SK-N-DZ (cell line): ENCODE measurements at places on chromosomes 16 and 17.

DNA sequence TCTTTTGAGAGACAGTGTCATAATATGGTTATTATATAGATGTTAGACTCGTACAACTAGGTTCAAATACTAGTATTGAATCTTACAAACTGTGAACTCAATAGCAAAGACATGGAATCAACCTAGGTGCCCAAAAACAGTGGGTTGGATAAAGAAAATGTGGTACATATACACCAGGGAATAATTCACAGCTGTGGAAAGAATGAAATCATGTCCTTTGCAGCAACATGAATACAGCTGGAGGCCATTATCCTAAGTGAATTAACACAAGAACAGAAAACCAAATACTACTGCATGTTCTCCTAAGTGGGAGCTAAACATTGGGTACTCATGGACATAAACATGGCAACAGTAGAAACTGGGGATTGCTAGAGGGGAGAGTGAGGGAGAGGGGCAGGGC is 8.1 kb downstream of the PHKB start:
- DNase-seq, result no peak

DNA sequence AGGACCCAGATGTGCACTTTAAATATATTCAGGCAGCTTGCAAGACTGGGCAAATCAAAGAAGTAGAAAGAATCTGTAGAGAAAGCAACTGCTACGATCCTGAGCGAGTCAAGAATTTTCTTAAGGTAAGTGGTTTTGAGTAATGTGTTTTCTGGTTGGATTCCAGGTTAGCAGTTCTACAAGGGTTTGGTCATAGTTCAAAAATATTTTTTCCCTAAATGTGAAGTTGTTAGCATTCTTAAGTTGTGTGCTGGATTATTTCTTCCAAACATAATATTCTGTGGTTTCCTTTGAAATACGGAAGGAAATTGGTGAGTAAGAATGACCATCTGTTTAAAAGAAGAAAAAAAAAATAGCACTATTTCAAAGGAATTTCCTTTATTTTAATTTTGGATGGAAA is 38.4 kb downstream of the PTRH2 start:
- no peak for DNase-seq

- DNase-seq, result peak; percentile 66
Observed at GRCh38 chr16:74309789-74310781, 13.5 kb downstream of the PSMD7 start.

DNA sequence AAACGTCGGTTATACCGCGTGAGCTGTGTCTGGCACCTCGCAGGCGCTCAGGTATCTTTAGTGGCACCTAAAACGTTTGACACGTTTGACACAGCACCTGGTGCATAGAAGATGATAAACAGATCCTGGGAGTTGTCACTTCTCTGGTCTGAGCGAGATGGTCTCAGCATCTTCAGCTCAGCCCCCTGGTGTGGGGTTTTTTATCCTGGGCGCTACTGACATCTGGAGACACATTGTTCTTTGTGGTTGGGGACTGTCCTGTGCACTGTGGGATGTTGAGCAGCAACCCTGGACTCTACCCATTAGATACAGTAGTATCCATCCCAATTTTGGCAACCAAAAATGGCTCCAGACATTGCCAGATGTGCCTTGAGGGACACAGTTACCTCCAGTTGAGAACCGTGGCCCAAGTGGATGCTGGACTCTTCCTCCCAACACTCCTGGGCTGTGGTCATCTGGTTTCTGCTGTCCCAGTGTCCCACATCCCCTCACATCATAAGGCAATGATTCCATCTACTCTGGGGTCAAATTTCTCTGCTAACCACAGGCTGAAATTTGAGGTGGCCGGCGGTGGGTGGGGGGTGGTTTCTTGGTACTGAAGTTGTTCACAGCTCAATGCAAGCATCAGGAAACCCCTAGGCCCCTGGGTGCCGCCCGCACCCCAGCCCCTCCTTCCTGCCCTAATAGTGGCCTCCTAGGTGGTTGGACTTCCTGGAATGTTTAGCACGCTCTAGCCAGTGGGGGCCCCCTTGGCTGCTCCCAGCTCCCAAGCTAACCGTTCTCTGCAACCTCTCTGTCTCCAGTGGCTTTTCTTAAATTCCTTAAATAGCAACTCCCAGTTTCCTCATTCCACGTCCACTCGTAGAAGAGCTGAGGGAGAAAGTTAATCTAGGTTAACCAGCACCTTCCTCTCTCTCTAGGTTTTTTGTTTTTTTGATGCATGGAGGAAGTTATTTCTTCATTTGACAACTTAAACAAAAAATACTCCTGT is 124.8 kb downstream of the ABCC1 start:
- DNase-seq, result no peak

DNA sequence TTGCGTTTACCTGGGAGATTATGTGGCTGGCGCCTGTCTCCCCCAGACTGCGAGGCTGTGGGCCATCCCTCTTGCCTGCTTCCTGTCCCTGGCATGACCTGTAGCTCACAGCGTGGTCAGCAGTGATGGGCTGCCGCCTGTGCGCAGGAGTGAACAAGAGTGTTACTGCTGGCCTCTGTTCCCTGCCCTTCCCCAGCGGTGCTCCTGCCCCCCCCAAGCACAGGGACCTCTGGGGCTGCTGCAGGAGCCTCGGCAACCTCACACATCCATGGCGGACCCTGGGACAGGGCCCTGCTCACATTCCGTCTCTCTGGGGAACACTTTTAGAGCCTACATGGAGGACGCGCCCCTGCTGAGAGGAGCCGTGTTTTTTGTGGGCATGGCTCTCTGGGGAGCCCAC is 10.6 kb downstream of the TSC2 start:
- DNase-seq, result no peak

- no peak for DNase-seq
Observed at GRCh38 chr17:55437159-55437605, 15.5 kb upstream of the MMD start.

DNA sequence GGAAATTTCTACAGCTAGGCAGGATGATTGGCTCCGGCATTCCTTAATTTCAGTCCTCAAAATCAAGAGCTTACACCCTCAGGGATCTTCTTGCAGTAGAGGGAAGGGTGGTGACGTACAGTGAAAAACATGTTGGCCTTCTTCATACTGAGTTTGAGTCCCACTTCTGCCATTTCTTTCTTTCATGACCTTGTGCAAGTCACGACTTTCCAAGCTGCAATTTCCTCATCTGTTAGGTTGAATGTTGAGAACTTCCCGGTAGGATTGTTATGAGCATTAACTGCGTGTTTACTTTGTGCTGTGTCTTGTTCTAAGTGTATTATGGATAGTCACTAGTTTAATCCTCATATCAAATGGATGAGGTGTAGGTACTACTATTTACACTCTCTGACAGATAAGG is 7.9 kb downstream of the SENP3 start:
- DNase-seq, result no peak

DNA sequence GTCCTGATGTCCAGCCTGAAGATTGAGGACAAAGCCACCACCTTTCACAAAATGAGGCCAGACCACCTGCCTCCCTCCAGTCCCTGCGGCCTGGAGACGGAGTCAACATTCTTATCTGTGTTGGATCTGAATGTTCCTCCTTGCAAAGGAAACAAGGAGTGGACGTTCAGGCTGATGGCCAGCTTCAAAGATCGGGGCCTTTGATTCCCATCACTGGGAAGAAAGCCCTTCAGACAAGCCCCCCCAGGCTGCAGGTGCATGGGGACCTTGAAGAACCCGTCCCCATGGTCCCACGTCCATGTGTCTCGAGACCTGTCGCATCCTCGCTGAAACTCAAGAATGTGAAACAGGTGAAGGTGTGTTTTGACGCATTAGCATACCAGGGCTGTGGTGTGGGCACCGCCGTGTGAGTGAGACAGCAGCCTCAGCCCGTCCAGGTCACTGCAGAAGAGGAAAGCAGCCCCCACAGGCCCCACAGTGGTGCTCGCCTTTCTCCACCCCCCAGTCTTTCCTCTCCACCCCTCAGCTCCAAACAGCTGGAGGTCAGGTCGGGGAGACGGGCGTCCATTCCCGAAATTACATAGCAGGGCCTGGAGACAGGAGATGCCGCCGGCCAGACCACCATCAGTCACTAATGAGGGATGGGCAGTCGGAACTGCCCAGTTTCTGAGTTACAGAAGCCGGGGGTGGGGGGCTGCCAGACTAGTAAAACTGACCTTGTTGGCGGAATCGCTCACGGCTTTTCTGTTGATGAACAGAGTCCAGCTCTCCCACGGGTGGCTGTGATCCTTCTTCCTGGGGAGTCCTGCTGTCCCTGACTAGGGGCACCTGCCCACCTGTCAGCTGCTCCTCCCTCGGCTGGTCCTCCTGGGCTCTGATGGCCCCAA is 877 bp upstream of the CSNK1D start:
- no peak for DNase-seq

DNA sequence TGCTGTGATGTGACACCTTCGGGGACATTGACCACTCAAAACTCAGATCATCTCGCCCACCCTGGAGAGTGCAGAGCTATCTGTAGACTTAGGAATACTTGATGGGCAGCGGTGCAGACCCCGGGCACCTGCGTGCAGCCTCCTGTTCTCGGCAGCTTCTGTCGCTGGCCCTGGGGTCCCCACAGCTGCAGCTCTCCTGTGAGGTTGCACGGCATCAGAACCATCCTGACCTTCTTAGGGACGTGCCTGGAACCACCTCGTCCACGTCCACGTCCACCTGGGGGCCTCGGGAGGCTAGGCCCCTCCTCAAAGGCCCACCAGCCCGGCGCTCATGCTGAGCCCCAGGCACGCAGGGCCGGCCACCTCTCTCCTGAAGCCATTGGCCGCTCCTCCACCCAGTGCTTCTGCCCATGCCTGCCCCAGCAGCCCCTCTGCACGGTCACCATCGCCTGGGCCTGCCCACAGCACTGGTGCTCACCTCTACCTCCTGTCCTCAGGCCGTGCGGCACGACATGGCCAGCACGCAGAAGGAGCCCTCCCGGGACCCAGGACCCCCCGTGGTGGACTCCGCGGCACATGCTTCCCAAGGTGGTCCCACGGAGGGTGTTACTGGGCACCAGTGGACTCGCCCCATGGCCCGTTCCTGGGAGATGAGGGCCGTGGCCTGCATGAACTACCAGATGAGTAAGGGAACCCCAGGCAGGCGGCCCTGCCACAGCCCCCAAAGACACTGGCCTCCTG is 2.3 kb upstream of the WFIKKN1 start:
- no peak for DNase-seq

DNA sequence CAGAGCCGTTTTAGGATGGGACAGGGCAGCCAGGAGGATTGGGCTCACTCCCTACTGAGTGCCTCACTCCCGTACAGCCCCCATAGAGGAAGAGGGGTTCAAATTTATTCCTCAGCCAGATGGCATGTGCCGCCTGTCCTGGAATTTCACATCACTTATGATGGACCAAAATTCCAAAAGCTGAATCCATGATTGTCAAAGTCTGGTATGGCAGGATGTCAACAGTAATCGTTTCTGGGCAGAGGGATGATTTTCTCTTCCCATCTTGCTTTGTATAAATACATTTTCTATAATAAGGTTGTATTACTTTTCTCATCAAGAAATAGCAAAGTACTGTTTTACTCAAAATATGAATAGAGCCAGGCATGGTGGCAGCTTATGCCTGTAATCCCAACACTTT is 38.7 kb upstream of the STH start:
- DNase-seq, result no peak

- DNase-seq, result no peak
Observed at GRCh38 chr17:8310601-8311123, 621 bp downstream of the ARHGEF15 start.

- DNase-seq, result no peak
Observed at GRCh38 chr17:43655693-43656255, 5.9 kb downstream of the MEOX1 start.
